Activated CD4-positive, alpha-beta T cell treated with anti-CD3 and anti-CD28 coated beads, Interleukin-2, amount 50 U/mL, for 1 hour (primary cell): ENCODE measurements at places on chromosomes 2 and 18.

- no peak for DNase-seq
Measured at GRCh38 chr2:224069172-224069571, 30.1 kb upstream of the SERPINE2 start.

- DNase-seq: no peak
Measured at GRCh38 chr2:15905267-15905645, 35.1 kb upstream of the MYCN start.

GRCh38 chr2:132871831-132872230 lies 201.8 kb upstream of the LYPD1 start:
- no peak for DNase-seq

GRCh38 chr2:46813020-46813415 lies 102.6 kb downstream of the MCFD2 start:
- no peak for DNase-seq

DNA sequence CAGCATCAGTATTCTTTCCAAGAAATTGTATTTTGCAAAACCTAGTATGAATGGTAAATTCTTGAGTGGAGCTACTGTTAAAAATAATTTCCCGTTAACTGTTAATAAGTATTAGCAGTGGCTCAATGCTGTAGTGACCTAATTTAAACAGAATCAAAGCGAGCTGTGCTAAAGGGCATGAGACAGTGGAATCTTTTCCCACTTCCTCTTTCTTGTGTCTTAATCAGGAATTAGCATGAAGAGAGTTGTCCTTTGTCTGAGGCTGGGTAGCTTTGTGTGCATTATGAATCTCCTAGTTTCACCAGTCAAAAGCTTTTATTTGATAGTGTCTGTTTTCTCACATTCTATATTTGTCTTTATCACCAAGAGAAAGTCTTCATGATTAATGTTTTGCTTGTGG lies 298.8 kb upstream of the GCFC2 start:
- DNase-seq: no peak

DNA sequence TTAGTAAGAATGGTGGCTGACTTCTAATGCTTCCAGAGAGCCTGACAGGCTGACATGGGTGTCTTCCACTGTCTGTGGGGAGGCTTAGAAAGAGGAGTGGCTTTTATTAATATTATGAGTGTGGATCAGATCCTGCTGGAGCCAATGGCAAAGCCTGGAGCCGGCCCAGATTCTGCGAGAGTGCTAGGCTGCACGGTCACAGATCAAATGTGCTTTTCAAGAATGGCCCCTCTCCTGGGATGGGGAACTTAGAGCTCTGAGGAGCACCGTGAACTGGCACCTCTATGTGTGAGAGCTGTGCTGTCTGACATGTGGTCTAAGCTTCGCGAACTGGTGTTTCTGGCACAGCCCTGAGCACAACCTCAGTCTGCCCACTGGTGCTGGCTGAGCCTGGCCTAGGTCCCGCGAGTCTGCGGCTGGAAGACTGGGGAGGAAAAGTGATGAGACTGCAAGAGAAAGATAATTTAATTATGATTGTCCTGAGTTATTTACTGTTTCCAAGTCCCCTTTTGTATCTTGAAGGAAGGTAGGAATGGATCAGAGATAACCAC lies 70.4 kb downstream of the ASAP2 start:
- DNase-seq: no peak

DNA sequence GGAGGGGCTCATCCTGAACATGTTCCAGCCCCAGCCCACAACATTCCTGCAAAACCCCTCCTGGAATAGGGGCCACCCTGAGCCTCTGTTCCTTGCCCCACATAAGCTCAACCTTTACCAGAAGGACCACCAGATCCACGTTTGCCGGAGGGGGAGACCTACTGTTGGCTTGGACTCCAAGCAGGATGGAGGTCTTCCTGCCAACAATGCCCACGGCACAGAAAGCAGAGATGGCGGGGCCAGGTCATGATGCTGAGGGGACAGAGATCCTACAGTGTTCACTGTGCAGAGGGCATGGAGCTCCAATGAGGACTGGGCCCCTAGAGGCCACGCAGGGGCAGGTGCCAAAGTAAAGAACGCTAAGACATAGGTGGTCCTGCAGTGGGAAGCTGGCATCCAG lies 98.5 kb upstream of the RAB6C start:
- no peak for DNase-seq

- DNase-seq: no peak
Measured at GRCh38 chr18:63311118-63312018, 8.2 kb downstream of the BCL2 start.

DNA sequence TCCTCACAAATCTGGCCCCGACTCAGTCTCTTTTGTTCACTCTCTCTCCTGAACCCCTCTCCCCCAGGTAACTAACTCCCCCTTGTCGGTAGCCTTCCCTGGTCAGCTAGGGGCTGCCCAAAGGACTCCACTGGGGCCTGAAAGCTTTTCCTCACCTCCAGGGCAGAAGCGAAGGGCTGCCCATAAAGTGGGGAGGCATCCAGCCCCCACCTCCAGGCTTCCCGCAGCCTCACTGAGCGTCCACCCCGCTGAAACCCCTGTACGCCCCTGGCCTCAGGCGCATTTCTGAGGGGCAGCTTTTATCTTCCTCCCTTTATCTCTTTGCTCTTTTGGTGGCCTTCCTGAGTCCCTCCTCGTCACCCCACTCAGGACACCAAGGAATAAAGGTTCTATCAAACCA lies 249.3 kb downstream of the CYP26B1 start:
- no peak for DNase-seq

DNA sequence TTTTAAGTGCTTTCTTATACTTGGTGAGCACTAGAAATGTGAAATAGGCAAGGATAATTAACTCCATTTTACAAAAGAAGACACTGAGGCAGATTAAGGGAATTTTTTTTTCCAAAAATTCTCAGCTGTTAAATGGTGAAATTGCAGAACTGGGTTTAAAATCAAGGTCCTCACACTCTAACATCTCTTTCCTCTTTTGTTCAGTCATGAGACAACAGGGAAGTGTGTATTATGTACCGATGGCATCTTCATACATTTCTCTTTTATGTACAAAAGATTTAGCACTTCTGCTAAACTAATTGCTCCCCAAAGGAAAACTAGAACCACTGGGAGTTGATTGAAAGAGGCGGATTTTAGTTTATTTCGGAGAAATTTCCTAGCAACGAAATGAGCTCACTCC lies 203.0 kb downstream of the SETBP1 start:
- DNase-seq: no peak

- DNase-seq: no peak
Measured at GRCh38 chr2:201796478-201796865, 9.9 kb upstream of the CDK15 start.

DNA sequence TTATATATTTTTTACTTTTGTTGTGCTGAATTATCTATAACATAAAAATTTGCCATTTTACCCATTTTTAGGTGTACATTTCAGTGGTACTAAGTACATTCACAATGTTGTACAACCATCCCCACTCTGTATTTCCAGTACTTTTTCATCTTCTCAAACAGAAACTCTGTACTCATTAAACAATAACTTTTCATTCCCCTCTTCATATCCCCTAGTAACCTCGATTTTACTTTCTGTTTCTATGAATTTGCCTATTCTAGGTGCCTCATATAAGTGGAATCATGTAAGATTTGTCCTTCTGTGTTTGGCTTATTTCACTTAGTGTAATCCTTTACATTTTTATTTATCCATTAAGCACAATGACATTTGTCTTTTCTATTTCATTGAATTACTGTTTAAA lies 51.3 kb downstream of the GTF2A1L start:
- no peak for DNase-seq

DNA sequence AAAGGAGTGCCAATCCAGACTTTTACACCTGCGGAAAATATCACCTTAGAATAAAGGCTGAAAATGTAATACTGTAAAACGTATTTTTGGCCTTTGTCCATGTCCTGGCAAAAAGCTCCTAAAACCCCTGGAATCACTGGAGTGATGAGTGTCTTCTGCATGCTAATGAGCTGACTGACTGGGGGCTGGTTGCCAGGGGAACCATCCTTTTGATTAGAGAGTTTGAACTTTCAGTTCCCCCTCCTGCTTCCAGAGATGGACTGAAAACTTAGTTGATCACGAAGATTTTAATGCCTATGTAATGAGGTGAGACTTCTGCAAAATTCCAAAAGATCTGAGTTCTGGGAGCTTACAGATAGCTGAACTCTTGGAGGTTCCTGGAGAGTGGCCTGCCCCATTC lies 20.5 kb downstream of the PUM2 start:
- DNase-seq: no peak

- DNase-seq: no peak
Measured at GRCh38 chr2:159013103-159013502, 44.7 kb downstream of the TANC1 start.

GRCh38 chr2:223088866-223089265 lies 36.9 kb downstream of the KCNE4 start:
- no peak for DNase-seq

GRCh38 chr2:144330951-144331673 lies 188.8 kb downstream of the ZEB2 start:
- DNase-seq: peak; percentile 13

- DNase-seq: no peak
Measured at GRCh38 chr2:38722271-38723061, 28.7 kb downstream of the SRSF7 start.

- DNase-seq: no peak
Measured at GRCh38 chr18:62288665-62289008, 36.5 kb upstream of the TNFRSF11A start.

GRCh38 chr2:137173463-137173862 lies 408.1 kb downstream of the THSD7B start:
- DNase-seq: no peak

GRCh38 chr2:215371915-215372897 lies 60.3 kb downstream of the ATIC start:
- no peak for DNase-seq

GRCh38 chr2:26482211-26483026 lies 4.5 kb upstream of the OTOF start:
- no peak for DNase-seq

- no peak for DNase-seq
Measured at GRCh38 chr2:20351555-20352229, 1.0 kb upstream of the PUM2 start.

- no peak for DNase-seq
Measured at GRCh38 chr2:172613615-172614231, 57.8 kb downstream of the PDK1 start.

DNA sequence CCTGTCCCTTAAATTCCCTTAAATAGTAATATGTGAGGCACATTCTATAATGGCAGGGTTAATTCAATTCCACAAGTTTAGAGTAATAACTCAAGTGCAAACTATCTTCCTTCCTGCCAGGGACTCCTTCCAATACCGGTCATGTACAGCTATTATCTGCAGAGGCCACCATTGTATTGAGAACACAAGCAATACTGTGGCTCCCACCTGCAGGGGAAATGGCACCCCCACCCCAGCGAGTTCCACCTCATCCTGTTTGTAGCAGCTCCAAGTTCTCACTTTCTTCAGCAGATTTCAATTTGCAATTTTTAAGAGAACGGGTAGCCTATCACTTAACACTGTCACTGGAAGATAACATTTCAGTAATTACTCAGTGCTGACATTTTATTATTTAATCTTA lies 172.1 kb upstream of the PID1 start:
- DNase-seq: no peak

DNA sequence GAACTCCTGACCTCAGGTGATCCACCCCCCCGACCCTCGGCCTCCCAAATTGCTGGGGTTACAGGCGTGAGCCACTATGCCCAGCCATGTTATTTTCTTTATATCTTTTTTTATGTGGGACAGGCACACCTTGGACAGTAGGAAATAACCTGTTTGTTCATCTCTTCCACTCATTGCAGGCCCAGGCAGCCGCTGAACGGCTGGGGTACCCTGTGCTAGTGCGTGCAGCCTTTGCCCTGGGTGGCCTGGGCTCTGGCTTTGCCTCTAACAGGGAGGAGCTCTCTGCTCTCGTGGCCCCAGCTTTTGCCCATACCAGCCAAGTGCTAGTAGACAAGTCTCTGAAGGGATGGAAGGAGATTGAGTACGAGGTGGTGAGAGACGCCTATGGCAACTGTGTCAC lies 8.4 kb downstream of the CAD start:
- no peak for DNase-seq

DNA sequence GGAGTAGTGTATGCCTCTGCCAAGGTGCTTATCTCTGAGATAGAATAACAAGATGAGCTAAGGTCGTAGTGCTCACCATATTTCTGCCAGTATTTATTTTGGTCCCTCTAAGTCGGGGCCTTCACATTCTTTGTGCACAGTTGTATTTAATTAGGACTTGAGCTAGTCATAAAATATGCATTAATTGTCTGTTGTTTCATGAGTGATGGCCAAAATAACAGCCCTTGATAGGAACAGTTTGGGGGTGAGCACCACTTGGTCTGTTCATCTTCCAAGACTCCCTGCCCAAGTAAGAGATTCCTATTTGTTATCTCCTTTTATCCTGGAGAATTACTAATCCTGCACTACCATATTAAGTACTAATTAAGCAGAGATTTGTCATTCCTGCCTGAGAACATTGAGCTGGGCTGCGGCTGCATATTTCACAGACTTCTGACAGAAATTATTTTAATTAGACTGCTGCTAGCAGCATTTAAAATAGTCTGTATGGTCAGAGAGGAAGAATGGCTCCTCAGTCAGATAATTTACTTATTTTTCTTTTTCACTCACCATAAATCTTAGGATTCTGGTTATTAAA lies 435.1 kb downstream of the MTX2 start:
- DNase-seq: no peak

DNA sequence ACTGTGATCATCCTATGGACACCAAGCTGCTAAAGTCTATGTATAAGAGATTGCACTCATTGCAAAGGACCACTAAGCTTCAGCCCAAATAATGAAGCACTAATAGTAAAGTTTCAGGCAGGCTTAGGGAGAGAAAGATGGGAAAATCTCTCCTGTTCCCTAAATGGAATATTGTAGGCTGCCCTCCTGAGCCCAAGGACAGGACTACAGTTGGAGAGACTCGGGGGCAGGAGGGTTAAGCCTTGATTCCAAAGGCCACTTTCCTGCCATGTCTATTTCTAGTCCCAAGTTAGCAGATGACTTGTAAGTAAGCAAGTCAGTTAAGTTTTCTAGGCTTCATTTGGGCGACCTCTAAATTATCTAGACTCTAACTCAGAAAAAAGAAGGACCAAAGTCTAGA lies 9.0 kb downstream of the TMEM247 start:
- DNase-seq: no peak

- DNase-seq: no peak
Measured at GRCh38 chr2:53131416-53131815, 636.2 kb upstream of the CHAC2 start.

GRCh38 chr2:167581961-167582574 lies 665.3 kb downstream of the STK39 start:
- DNase-seq: no peak

DNA sequence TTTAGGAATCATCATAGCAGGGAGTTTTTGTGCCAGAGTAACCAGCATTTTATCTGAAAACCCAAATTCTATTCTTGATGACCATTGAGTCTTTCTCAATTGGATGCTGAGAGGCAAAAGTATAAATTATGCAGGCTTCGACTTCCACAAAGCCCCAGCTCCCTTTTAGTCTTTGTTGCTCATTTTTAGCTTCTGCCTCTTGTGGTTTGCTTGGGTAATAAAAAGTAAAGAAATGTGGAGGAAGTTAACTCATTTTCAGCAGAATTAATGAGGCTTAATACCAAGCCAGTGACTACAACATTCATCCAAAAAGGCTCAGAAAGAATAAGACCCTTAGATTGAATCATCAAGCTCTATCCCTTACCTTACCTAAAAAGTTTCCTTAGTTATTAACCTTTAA lies 18.6 kb downstream of the ERMN start:
- no peak for DNase-seq

GRCh38 chr18:38047820-38048219 lies 482.2 kb upstream of the CELF4 start:
- no peak for DNase-seq

- DNase-seq: no peak
Measured at GRCh38 chr18:55779691-55780585, 191.9 kb upstream of the TCF4 start.
